ENCODE measurements at places on chromosomes 6 and 20.

- DNase-seq = no peak
These were observed 12.5 kb downstream of the TRIM26 start for GRCh38 chr6:30200551-30201281.

GRCh38 chr20:22773344-22773743 lies 189.0 kb upstream of the FOXA2 start:
- no peak for DNase-seq

- no peak for DNase-seq
These were observed 348.9 kb upstream of the KCNQ5 start for GRCh38 chr6:72272958-72273357.

- no peak for DNase-seq
These were observed 8.2 kb upstream of the ELMO2 start for GRCh38 chr20:46414608-46415007.

GRCh38 chr20:49268600-49269365 lies 9.1 kb downstream of the ZNFX1 start:
- DNase-seq = no peak

DNA sequence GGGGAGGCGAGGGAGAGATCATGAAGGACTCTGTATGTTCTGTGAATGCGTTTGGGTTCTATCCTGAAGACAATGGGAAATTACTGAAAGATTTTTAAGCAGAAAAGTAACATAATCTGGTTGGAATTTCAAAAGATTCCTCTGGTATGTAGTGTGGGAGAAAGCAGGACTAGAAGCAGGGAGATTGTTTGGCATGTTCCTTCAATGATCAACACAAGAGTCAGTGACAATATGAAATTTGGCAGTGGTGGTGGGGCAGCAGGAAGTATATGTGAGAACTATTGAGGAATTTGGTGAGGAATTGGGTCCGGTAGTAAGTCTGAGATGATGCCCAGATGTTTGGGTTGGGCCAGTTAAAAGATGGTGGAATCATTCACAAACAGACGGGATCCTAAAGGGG lies 348.7 kb downstream of the CD83 start:
- DNase-seq = no peak

DNA sequence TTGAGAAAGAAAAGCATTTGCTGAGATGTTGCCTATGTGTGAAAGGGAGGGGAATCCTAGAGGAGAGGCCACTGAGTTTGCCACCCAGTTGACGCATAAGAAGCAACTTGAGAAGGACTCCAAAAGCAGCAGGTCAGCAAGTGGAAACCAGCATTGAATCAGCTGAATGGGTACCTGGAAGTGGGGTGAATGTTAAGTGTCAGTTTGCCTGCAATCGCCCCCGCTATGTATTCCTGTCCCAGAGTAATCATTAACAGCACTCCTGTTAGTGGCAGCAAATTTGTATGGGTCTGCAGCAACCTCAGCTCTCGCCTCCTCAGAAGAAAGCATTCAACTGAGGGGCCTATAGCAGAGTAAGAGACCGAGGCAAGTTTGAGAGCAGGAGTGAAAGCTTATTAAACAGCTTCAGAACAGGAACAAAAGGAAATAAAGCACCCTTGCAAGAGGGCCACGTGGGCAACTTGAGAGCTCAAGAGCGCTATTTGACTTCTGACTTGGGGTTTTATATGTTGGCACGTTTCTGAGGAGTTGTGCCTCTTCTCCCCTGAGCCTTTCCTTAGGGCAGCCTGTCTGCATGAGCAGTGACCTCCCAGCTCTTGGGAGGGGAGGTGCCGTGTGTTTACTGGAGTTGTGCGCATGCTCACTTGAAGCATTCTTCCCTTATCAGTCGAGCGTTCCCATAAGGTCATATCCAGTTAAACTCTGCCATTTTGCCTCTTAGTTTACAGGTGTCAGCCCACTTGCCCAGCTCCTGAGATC lies 122.6 kb upstream of the PHACTR1 start:
- no peak for DNase-seq

- no peak for DNase-seq
These were observed 5.8 kb upstream of the IRAK1BP1 start for GRCh38 chr6:78861509-78861908.

- DNase-seq = peak; percentile 61
These were observed 26.2 kb upstream of the GATA5 start for GRCh38 chr20:62501801-62502495.

DNA sequence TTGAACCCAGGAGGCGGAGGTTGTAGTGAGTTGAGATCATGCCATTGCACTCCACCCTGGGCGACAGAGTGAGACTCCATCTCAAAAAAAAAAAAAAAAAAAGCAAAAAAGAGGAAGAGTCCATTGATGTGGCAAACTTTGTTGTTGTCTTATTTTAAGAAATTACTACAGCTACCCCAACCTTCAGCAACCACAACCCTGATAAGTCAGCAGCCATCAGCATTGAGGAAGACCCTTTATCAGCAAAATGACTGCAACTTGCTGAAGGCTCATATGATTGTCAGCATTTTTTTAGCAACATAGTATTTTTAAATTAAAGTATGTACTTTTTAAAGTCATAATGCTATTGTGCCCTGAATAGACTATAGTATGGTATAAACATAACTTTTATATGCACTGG lies 48.8 kb downstream of the ZFP64 start:
- DNase-seq = no peak

- no peak for DNase-seq
These were observed 169.7 kb upstream of the TNFAIP3 start for GRCh38 chr6:137697267-137697938.

DNA sequence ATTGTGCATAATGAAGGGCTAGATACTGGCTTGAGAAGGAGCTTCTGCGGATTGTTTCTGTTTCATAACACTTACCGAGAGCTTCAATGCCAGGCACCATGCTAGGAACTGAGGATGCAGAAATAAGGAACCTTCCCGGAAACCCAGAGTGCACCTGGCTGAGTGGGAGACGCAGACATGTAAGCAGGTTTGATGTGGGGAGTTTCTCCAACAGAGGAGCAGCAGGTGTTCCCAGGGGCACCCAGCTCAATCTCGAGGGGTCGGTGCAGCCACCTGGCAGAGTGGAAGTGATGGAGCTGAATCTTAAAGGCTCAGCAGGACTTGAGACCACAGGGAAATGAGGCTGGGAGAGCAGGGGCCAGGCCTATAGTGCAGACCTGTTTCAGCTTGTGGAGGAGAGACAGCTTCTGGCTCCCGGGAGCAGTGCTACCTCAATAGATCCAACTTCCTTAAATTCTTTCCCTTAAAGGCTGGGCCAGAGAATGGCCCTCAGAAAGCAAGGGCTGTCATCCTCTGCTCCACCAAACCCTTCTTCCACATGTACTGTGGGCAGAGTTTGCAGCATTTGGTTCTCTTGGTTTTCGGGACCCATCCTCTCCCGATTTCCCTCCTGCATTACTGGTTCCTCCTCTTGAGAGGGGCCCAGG lies 27.8 kb upstream of the SRC start:
- no peak for DNase-seq

GRCh38 chr6:42925248-42925857 lies 3.9 kb upstream of the CNPY3 start:
- DNase-seq = no peak
